ENCODE measurements at places on chromosomes 3 and 15.

GRCh38 chr15:64701482-64702184, 73.8 kb downstream of the RBPMS2 start:
- no peak for DNase-seq

GRCh38 chr3:53102601-53103147, 27.6 kb downstream of the RFT1 start:
- no peak for DNase-seq

GRCh38 chr3:182592747-182593146, 200.6 kb upstream of the ATP11B start:
- DNase-seq = no peak

- DNase-seq = no peak
These were observed 465.4 kb downstream of the RBMS3 start for GRCh38 chr3:29746163-29746760.
